ENCODE measurements at places on chromosomes 3 and 15.
A peak's percentile ranks its signal among the peaks of the same experiment; 100 is the strongest.

DNA sequence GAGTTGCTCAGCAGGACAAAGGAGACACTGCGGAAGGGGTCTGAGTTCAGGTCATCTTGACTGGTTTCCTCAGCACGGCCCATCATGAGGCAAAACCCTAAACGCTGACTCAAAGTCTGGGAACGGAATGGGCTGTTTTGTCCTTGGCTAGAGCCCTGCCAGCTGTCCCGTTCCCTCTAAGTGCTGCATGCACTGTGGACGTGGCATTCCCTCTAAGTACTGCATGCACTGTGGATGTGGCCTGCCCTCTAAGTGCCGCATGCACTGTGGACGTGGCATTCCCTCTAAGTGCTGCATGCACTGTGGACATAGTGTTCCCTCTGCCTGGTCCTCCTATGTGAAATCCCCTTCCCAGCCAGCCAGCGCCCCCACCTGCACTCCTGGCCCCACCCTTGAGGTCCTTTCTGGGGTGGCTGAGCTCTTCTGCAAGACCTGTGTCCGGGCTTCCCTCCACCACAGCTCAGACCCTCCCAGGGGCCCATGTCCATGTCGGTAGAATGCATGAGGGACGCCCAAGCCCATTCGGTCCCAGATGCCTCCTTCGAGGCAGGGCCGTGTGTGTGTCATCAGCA is 36.7 kb downstream of the TM2D3 start:
- DNase-seq = no peak

DNA sequence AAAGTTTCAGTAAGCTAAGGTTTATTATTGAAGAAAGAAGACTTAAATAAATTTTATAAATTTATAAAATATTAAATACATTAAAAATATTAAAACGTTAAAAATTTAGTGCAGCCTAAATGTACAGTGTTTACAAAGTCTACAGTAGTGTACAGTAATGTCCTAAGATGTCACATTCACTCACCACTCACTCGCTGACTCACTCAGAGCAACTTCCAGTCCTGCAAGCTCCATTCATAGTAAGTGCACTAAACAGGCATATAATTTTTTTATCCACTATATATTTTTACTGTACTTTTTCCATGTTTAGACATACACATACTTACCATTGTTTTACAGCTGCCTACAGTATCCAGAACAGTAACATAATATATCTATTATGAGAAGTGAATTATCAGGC is 51.5 kb downstream of the TJP1 start:
- DNase-seq = peak; percentile 52

DNA sequence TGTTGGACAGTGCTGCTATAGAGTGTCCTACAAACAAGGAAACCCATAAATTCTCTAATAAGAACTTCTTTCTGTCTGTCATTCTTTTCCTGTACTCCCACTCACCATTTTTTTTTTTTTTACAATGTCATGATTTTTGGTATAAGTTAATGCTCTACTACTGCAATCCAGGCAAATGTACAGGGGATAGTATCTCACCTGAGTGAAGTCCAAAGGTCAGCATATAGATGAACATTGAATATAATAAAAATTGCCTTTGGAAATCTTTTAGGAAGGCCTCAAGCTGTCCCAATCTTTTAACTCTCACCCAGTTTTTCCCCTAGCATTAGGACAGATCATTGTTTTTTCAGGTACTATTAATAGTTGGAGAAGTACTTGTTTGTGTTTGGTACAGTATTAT is 21.3 kb upstream of the RAB11A start:
- DNase-seq = no peak

DNA sequence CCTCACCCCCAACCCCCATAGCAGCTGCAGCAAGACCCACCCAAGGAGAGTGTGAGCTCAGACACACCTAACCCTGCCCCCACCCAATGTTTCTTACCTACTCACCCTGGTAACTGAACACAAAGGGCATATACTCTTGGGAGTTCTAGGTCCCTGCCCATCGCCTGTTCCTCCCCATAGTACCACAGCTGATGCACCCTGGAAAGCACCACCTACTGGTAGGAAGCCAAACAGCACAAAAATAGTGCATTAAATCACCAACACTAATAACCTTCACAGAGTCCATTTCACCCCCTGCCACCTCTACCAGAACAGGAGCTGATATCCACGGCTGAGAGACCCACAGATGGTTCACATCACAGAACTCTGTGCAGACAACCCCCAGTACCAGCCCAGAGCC is 245.2 kb downstream of the EFHB start:
- DNase-seq = no peak

DNA sequence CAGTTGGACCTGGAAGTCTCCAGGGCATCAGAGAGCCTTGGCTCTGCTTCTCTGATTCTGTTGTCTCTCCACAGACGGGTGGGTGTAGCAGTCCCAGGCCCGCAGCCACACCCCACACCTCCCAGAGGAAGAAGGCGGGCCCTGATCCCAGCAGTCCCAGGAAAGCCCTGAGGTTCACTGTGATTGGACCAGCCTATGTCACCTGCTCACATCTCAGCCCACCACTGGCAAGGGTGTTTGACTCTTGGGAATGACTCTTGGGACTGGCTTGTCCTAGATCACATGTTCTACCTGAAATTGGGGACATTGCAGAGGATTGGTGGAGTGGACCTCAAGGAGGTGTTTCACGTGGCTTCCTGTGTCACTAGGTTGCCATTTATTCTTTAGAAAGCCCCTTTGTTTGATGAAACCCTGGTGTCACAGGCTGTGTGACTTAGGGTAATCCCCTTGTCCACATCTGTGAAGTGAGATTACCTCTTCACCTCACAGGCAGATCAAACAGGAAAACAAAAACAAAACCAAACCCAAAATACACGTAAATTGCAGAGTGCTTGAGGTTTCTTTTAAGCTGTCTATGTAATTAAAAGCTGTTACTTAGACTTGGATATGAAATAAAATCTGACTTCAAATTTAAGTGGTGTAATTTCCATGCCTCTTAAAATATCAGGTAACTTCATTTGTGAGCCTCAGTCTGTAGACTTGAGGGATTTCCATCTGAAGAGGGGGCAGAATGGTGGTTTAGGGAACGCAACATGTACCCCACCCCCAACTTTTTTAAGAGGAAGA is 26.7 kb downstream of the FLNB start:
- DNase-seq = no peak

DNA sequence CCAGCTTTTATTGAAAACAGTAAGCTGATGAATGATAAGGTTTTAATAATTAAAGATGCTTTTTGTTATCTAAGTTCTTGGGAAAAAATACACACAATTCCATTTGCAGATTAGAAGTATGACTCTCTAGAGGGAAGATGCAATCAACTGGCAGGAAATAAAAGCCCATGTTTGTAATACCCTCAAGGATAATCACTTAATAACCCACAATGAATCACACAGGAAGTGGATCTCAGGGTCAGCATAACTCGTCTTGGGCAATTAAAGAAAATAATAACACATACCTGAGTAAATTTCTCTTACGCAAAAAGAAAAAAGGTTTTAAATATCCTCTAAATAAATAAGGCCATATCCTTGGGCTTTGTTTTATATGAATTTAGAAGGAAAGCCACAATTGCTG is 9.4 kb upstream of the EID1 start:
- DNase-seq = peak; percentile 70

DNA sequence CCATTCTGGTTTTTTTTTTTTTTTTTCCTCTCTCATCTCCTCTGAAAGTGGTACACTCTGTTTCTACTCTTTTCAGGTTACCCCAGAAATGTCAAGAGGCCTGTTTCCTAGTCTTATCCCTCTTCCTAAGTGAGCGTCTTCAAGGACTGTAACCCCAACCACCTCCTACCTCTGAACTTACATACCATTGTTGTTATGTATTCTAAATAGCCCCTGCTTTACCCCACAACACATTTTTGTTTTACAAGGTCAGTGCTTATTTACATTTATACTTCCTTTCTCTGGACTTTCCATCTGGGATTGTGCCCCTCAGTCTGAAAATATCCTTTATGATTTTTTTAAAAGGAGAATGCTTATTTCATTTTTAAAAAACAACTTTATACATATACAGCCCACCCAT is 38.8 kb downstream of the PTH1R start:
- no peak for DNase-seq

GRCh38 chr3:127723011-127723567 is 50.3 kb downstream of the ABTB1 start:
- peak; percentile 50 for DNase-seq

GRCh38 chr3:151425627-151426340 is 35.1 kb downstream of the IGSF10 start:
- peak; percentile 74 for DNase-seq

GRCh38 chr3:140523600-140523999 is 154.3 kb upstream of the TRIM42 start:
- no peak for DNase-seq

GRCh38 chr15:88714782-88715372 is 76.1 kb downstream of the ISG20 start:
- DNase-seq = no peak

DNA sequence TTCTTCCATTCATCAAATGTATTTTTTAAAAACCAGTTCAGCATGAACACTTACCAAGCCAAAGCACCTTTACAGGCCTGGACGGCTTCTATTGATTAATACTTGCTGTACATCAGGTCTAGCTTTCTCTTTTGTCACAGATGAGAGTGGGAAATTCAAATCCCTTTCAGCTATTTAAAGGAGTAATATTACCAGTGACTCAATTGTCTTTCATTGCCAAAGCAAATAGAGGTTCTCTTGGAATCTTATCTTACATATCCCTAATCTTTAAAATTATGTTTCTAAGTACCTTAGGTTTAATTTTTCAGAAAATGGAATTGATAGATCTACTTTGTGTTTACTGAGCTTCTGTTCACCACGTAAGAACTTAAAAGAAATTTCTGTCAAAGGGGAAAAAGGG is 922.9 kb downstream of the NSUN3 start:
- DNase-seq = no peak

DNA sequence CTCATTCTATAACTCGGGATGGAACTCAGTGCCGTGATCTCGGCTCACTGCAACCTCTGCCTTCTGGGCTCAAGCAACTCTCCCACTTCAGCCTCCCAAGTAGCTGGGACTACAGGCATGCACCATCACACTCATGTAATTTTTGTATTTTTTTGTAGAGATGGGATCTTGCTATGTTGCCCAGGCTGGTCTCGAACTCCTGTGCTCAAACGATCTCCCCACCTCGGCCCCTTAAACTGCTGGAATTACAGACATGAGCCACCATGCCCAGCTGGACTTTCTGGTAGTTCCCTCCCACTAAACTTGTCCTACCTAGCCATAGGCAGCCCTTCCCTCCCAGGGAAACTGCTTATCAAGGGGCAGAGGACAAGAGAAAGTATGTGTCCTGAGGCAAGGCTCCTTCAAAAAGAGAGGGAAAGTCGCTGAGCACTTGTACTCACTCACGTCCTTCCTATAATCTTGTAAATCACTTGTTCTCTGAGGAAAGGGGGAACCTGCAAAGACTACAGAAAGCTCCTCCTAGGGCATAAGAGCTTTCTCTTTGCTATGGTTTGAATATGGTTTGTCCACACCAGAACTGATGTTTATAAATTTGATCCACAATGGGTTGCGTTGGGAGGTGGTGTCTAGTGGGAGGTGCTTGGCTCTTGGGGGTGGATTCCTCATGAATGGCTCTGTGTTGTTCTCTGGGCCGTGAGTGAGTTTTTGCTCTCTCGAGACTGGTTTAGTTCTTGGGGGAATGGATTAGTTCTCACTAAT is 13.6 kb upstream of the TBL1XR1 start:
- no peak for DNase-seq

DNA sequence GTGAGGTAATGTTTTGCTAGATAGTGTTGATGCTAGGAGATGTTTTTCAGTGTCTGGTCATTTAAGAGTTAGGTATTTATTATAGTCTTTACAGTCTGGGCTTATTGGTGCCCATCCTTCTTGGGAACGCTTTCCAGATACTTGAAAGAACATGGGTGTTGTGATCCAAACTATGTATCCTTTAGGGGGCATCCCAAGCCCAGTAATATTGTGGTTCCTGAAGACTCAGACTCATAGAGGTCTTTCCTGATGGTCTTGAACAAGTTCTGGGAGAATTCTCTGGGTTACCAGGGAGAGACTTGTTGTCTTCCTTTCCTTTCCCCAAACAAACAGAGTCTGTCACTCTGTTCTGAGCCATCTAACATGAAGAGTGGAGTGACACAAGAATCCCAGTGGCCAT is 99.7 kb upstream of the LRRC3B start:
- DNase-seq = no peak

DNA sequence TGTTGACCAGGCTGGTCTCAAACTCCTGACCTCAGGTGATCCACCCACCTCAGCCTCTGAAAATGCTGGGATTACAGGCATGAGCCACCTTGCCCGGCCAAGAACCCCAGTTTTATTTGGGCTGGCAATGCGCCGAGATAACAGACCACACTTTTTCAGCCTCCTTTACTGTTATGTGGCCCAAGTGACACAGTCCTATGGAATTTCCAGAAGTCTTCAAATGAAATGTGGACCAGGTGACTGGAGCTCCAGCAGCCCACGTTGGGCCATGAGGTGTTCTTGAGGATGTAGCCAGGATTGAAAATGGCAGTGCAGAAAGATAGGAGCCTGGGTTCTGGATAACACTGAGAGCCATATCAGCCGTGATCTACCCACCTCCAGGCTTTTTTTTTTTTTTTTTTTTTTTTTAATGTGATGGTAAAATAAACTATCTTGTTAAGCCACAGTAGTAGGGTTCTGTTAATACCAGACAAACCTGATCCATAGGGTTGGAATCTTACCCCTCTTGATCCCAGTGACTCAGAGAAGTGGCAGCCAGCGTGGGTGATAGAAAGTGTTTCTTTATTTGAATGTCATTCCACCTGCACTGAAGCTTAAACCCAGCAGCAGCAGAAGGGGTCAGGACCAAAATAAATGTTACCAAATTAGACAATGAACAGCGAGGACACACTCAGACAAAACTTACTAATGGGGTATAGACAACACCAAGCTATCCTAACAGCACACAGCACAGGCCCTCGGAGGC is 55.6 kb downstream of the LHFPL4 start:
- peak; percentile 39 for DNase-seq

- DNase-seq = peak; percentile 92
Observed at GRCh38 chr3:25820366-25820765, 30.5 kb downstream of the OXSM start.

- DNase-seq = no peak
Observed at GRCh38 chr15:84855136-84855535, 29.3 kb upstream of the SLC28A1 start.

GRCh38 chr3:184652465-184652864 is 59.4 kb downstream of the MAGEF1 start:
- DNase-seq = peak; percentile 31

DNA sequence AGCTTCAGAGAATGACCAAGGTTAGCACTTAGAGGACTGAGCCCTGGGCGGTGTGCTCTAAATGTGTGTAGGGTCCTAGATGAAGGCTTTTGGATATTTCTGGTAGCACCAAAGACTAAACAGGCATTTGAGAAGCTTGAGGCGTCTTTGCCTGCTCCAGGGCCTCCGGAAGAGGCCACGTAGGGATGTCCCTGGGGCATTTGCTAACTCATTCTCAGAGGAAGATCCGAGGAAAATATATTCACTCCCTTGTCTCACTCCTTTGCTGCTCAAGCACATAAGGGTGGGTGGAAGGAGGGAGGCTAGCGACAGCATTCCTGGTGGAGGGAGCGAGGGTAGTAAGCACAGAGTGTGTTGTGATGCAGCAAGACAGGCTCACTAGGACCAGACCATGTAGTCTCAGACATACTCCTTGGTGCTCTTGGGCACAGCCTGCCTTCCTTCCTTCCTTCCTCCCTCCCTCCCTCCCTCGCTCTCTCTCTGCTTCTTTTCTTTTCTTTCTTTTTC is 38.5 kb upstream of the XCR1 start:
- no peak for DNase-seq

GRCh38 chr3:30605706-30606300 is 598 bp upstream of the TGFBR2 start:
- DNase-seq = no peak

Data from fibroblast of skin of right biceps (primary cell).